ENCODE measurements at places on chromosomes 4 and X.

DNA sequence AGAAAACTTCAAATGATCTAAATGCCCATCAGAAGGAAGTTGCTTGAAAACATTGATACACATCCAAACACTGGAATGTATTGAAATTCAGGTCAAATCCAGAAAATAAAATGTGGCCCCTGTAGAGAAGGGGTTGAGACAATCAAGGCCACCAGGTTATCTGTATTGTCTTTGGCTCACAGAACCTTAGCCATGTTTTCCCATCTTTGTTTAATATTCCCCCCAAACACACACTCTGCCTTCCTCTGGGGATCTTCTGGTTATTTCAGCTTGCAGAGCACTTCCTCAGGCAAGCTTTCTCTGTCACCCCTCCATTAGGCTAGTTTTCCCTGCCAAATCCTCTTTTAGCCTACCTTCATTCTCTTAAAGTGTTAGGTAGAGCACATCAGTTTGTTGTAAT is 30.5 kb downstream of the PAGE2 start:
- DNase-seq: no peak

- no peak for DNase-seq
These were observed 1.3 kb upstream of the CTSO start for GRCh38 chr4:155954939-155955338.

DNA sequence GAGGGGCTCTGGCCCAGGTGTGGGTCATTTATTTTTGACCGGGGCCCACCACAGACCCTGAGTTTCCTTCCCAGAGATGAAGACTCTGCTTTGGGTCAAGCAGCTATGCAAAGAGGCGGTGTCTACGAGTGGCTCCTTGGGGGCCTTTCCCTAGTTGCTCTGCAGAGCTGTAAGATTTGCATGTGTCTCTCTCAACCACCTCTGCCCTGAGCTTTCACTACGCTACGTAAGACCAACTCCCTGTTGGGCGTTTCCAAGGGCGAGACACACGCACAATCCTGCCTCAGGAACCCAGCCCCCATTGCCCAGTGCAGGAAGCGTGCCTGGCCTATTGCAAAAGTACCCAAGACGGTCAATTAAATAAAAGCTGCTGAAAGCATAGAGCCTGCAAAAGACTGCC is 10.0 kb upstream of the ANOS1 start:
- DNase-seq: no peak

- no peak for DNase-seq
These were observed 901.6 kb upstream of the NDST4 start for GRCh38 chr4:116015062-116015461.

- DNase-seq: peak; percentile 12
These were observed 12.2 kb upstream of the CDK16 start for GRCh38 chrX:47206316-47206715.

DNA sequence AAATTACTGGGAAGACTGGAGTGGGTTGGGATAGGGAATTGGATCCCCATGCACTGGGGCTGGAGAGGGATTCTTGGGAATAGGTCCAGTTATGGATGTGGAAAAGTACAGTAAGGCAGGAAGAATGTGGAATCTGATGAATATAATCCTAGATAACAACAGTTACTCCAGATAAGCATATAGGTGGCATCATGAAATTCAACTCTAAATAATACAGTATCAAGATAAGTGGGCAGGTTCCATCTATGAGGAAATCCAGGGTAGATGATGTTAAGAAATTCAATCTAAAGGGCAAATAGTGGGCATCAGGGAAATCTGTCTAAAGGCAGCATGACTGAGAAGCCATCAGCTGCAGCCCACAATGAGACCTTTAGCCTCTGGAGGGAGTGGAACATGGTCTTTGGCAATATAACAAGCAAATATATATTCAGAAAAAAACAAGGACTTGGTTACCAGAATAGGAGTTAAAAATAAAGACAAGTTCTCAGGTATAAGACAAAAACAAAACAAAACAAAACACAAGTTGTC is 1.2 kb downstream of the DTHD1 start:
- DNase-seq: no peak

DNA sequence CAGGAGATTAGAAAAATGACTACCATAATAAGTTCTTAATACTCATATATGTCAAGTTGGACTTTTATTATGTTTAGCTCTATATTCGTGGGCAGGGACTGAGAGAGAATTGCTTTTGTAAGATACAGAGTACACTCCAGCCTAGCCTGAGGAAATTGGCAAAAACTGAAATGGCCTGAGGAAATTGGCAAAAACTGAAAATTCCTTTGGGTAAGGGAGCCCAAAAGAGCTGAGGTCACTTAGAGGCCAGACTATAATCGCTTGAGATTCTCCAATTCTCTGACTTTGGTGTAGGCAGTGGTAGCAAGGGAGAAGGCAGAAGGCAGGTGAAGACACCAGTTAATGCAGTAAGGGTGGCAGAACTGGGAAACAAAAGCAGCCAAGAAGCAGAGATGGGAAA is 124.5 kb upstream of the HCCS start:
- DNase-seq: no peak

DNA sequence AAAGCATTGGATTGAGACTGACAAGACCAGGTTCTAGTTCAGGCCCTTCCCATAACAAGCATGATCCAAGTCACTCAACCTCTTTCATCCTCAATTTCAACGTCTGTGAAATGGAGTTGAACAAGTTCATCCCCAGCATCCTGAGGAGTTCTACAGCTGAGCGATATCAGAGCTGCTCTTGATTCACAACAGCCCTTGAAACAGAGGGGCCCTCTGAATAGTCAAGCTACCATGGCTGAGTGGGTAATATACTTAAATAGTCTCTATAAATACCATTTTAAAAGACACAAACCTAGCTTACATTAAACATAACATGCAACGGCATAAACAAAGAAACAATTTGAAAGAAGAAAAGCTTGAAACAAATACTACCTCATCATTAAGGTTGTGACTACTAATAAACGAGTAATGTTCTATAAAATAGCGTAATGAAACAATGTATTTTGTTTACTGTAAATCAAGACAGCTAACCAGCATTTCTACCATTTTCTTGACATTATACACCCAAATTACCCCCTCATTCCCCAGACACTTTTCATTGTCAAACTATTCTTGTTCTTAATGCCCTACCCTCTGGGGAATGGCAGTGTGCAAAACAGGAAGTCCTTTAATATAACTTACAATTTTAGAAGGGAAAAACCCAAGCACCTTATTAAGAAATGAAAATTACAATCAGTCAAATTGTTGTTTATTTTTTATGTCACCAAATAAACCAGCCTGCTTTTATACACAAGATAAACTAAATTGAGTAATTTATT is 202.3 kb downstream of the PARM1 start:
- no peak for DNase-seq

DNA sequence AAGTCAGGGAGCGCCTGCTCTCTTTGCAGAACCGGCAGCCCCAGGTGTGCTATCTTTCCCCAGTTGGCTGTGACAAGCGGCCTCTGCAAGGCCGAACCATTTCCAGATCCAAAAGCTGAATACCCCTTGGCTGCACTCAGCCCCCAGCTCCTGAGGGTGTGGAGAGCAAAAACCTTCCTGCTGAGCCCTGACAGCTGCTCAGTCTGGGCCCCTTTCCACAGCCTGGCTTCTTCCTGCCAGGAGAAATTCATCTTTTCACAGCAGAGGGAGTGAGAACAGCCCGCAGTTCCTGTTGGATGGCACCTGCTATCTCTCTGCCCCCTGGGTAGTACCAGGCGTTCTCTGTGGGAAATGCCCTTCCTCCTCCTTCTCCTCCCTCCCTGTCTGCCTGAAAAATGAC is 78.4 kb downstream of the DRD5 start:
- no peak for DNase-seq

- no peak for DNase-seq
These were observed 171.8 kb upstream of the FAM9B start for GRCh38 chrX:9205599-9206223.

- DNase-seq: no peak
These were observed 91.5 kb upstream of the ZNF827 start for GRCh38 chr4:146029939-146030710.

- DNase-seq: no peak
These were observed 20.1 kb downstream of the CA5B start for GRCh38 chrX:15758140-15758539.

DNA sequence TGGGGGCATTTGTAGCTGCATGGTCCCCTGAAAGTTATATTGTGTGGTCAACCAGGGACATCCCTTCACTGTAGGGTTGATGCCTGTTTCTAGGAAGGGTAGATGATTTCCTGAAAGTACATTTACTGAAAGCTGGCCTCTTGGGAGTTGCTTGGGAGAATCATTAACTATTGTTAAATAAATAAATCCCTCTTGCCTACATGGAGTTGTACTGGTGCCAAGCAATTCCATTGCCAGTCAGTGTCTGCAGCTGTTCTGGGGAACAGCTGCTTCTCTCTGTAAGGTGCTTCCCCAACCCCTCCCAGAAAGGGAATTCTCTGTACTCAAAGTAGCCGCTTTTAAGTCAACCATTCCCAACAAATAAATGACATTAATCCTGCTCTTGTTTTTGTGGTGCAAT is 51.1 kb downstream of the C4orf51 start:
- peak; percentile 63 for DNase-seq

DNA sequence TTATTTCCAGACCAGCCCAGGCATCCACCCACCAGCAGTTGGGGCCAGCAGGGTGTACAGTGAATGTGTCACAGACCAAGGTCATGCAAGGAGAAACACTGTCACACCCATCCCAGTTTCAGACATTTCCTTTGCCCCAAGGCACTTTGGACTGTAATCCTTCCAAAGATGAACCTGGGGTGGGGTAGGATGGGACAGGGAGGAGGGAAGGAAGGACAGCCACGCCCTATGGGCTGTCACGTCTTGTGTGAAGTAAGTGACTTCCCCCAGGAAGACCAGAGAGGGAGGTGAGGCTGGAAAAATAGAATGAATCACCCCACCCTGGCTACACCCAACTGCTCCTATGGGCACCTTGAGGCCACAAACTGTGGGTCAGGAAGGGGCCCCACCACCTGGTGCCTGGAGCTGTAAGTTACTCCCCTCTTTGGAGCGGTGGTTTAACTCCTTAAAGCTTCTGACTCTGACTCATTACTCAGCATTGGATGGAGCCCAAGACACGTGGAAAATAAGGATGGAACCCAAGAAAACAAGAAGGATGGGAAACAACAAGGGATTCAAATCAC is 349.9 kb upstream of the KLF3 start:
- peak; percentile 60 for DNase-seq

GRCh38 chrX:335758-336155 is 17.2 kb upstream of the GTPBP6 start:
- no peak for DNase-seq

DNA sequence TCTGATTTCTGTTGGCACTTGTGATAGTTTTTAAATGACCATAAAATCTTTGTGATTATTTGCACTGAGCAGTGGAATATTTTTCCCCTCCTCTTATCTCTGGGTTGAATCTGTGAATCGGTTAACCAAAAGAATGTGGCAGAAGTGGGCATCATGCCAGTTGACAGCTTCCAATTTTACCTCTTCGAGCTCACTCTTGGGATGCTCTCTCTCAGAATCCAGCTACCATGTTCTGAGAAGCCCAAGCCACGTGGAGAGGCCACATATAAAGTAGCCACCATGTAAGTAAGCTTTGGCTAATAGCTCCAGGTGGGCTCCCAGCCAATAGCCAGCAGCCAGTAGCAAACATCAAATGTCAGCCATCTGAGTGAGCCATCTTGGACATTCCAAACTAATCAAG is 12.9 kb upstream of the WDR19 start:
- DNase-seq: peak; percentile 33

DNA sequence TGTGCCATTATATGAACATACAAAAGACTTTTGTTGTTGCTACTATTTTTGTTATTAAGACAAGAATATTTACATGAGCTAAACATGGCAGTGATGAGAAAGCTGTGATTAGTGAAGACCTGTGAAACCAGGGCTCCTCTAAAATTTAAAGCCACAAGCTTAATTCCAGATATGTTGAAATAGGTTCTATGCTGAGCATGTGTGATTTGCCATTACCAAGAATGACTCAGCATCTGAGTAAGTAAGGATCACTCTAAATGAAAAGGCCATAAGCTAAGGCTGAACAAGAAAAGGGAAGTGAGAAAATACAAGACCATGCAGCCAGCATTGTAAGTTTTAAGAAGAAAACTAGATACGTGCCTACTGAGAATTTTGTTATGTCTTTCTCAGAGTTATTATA is 75.9 kb upstream of the CAMK2D start:
- peak; percentile 86 for DNase-seq

DNA sequence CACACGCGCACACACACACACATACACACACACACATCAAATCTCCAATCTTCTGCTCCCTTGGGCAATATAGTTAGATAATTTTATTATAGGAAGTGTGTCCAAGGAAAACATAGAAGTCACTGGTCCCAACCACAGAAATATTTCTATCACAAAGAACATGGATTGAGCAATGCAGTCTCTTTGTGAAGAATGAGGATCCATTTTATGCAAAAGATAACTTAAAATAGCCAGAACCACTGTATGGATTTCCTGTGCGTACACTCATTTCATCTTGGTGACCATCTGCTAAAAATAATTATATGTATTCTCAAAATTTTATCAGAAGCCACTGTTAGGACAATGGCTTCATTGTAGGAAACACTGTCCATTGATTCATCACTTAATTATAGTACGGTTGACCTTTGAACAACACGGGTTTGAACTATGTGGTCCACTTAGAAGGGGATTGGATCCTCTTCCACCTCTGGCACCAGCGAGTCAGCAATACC is 169.6 kb upstream of the MXRA5 start:
- DNase-seq: peak; percentile 82

DNA sequence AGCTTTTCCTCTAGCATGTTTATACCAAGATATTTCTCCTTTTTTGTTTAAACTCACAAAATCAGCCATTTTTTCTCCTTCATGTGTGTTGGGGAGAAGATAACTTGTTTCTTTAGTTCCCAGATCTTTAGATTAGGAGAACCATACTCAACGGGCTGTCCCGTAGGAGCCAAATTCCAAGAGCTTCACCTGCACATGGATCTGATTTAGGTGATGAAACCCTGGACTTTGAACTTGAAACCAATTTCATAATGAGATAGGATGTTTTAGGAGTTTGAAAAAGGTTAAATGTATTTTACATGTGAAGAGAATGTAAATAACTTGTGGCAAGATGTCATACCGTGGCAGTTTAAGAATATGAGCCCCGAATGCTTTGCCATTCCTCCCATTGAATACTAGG is 280.0 kb upstream of the PCDH18 start:
- no peak for DNase-seq

- no peak for DNase-seq
These were observed 143.9 kb downstream of the PTCHD1 start for GRCh38 chrX:23478561-23478960.

DNA sequence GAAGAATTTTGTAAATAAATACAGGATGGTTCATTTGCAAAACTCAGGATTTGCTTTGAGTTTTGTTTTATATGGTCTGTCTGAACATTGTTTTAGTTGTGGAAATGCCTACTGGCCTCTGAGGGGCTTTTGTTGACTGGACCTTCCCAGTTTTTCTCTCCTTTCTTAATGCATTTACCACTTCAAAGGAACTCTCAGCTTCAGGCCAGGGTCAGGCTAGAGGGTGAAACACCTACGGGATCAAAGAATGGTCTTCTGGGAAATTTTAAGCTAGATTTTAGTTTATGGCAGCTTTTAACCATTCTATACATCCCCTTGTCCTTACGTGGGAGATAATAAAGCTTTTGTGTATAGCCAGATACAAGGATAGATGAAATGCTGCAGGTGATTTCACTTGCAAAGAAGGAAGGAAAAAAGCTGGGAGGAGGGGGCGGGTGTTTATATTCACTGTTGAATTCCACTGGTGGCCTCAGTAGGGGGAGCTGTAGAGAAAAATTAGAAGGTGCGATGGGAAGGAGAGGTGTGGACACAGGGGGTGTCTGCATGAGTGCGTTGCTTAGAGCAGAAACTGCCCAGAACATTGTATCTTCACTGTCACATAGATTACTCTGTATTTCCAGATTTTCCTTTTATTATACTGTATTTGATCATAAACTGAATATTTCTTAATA is 151.8 kb downstream of the TSPAN5 start:
- no peak for DNase-seq
